Naive thymus-derived CD4-positive, alpha-beta T cell (primary cell): ENCODE measurements at places on chromosomes 1 and 21. TPM values are rescaled to one million over a fixed set of nuclear protein-coding genes. Genes with fewer than 3 reads are reported as not detected.
A peak's percentile ranks its signal among the peaks of the same experiment; 100 is the strongest.

The FAM177B gene
- polyA plus RNA-seq, result not detected

The COL16A1 gene
- not detected for polyA plus RNA-seq

The ILDR2 gene
- polyA plus RNA-seq, result not detected

The AMY1A gene
- not detected for polyA plus RNA-seq

The SGIP1 gene
- polyA plus RNA-seq, result not detected

The PDE9A gene
- 7.9 TPM for polyA plus RNA-seq

DNA sequence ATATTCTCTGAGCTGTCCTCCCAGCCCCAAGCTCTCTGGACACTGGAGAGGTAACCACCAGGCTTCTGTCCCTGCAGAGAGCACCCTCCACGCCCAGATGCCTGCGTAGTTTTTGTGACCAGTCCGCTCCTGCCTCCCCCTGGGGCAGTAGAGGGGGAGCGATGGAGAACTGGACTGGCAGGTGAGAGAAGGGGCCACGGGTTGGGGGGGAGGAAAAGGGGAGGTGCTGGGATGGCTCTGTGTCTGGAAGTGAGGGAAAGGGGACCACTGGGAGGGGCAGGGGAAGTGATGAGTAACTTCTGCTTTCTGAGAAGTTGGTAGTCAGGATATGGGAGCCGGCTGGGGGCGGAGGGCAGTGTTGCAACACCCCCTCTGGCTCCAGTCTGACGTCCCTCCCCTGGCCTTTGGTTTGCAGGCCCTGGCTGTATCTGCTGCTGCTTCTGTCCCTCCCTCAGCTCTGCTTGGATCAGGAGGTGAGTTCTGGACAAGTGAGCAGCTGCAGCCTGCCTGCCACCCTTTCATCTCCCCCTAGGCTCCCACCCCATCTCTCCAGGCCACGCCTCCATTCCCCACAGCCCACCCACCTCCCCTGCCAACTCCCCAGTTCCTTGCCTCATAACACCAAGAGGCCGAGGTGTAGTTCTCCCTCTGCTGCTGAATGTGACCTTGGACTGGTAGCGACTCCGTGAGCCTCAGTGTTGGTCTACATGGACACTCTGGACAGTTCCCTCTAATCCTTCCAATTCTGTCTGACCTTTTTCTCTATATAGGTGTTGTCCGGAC, 3.1 kb downstream of the ADAMTSL4 start:
- DNase-seq, result no peak

DNA sequence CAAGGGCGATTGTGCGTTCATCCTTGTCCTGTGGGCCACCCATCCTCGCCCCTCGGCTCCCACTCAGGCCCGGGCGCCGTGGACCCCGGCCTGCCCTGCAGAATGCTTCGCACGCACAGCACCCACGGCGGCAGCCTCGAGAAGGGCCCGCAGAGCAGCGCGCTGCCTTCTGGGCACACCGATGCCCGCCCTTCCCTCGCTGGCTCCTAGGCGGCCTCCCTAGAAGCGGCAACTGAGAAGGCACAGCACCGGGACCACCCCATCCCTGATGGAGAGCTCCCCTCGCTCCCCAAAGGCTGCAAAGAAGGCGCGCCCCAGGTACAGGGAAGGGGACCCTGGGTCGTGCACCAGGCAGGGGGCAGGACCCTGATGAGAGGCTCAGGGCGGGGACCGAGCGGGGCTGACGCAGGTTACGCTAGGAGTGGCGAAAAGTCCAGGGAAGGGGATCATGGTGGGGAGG, 971 bp downstream of the CAPZB start:
- peak; percentile 31 for DNase-seq

DNA sequence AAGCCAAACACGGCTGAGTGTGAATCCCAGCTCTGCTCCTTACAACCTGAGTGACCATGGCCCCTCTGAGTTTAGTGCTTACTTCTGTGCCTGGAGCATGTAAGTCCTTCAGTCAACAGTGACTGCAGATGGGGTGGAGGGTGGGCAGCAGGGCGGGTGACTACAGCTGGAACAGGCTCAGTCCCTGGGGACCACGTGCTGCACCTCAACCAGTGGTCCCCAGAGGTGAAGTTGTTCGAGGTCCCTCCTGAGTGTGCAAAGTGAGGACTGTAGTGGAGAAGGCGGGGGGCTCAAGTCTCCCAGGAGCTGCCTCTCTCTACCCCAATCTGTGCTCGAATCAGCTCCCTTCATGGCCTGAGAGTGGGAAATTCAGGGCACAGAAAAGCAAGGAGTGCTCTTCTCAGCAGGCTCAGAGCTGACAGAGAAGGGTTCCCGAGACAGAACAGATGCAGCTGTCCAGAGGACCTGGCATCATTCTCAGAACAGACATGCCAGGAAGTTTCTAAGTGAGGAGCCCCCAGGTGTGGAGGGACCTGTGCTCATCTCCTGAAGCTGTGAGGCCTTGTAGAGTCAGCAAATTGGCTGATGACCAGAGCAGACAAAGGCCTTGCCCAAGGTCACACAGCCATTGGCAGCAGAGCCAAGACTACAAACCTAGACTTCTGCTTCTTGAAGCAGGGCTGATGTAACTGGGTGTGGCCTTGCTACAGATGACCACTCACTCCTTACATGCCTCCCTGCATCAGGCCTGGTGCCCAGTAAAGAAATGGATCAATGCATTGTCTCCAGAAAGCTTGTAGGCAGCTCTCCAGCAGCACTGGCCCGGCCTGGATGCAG, 61.7 kb upstream of the EDN2 start:
- no peak for DNase-seq

DNA sequence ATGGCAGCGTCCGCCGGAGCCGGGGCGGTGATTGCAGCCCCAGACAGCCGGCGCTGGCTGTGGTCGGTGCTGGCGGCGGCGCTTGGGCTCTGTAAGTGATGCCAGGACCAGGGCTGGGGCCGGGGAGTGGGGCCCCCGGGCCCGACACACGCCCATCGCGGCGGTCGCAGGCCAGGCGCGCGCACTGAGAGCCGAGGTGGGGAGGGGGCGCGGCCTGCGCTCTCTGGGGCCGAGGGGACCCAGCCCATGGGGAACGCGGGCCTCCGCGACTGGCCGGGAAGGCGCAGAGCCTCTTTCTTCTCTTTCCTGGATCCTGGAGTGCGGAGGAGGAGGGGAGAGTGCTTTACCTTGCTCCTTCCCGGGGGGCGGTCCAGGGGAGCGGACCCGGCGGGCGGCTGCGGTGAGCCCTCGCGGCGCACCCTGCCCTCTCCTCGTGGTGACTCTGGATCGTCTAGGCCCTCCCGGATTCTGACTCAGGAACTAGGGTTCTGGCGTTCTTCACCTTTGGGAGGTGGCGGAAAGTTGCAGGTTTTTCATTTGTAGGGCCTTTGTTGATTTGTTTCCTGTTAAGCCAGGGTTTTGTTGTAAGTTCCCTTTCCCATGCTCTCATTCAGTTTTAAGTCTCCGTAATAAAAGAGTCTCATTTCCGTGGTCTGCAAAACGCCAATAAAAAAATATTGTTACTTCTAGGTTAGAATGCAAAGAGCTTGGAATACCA, 529 bp downstream of the MPZL1 start:
- DNase-seq, result no peak

DNA sequence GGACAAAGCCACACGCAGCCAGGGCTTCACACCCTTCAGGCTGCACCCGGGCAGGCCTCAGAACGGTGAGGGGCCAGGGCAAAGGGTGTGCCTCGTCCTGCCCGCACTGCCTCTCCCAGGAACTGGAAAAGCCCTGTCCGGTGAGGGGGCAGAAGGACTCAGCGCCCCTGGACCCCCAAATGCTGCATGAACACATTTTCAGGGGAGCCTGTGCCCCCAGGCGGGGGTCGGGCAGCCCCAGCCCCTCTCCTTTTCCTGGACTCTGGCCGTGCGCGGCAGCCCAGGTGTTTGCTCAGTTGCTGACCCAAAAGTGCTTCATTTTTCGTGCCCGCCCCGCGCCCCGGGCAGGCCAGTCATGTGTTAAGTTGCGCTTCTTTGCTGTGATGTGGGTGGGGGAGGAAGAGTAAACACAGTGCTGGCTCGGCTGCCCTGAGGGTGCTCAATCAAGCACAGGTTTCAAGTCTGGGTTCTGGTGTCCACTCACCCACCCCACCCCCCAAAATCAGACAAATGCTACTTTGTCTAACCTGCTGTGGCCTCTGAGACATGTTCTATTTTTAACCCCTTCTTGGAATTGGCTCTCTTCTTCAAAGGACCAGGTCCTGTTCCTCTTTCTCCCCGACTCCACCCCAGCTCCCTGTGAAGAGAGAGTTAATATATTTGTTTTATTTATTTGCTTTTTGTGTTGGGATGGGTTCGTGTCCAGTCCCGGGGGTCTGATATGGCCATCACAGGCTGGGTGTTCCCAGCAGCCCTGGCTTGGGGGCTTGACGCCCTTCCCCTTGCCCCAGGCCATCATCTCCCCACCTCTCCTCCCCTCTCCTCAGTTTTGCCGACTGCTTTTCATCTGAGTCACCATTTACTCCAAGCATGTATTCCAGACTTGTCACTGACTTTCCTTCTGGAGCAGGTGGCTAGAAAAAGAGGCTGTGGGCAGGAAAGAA, 8.1 kb downstream of the PSRC1 start:
- no peak for DNase-seq

DNA sequence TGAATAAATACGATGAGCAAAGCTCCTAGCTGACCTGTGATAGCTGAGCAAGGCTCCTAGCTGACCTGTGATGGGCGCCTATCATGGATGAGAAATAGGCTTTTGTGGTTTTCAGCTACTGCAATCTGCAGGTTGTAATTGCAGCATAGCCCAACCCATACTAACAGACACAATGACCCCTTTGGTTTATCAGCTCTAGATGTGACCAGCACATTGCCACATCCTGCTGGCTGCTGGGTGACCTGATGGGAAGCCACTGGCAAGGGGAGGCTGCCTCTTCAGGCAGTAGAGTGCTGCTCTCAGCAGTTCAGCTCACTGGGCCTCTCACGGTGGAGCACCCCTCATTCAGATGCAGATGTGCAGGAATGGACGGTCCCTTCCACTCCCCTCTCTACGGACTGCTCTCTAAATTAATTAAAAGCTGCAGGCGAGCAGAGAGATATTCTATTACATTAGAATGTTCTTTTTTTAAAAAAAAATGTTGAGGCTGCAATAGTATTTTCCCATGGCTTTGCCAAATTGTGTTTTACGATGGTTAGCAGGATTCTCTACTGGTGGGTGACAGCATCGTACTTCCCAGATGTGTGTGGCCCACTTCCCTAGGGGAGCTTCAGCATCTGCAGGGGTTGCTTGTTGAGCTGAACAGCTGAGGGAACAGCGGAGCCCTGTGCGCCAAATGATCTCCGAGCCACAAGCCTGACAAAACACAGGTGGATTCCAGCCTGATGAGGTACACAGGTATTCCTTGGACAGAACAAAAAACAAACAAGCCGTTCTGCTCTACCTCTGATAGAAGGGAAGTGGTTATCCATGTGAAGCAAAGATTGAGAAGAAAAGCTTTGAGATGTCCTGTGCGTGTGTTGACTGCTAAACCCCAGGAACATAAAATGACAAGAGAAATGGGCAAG, 65.0 kb downstream of the SYT6 start:
- no peak for DNase-seq
